Right lung (tissue), 10 donors: ENCODE measurements at places on chromosomes 7 and 10. TPM values are rescaled to one million over a fixed set of nuclear protein-coding genes. Genes with fewer than 3 reads are reported as not detected.

DNA sequence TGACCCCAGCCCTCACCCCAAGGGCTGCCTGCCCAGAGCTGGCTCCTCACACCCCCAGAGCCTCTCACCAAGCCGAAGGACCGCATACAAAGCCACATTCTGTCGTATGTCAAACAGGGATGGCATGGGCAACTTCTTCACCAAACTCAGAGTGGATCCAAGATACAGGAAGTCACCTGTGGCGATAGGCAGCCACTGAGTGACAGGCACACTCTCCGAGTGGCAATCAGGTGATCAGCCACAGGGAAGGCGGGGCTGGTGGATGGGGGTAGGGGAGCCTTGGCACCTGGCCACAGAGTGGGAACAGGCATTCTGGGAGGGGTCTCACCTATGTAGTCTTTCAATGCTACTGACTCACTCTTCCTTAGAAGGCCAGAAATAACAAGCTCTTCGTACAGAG lies 7.1 kb upstream of the ASB10 start:
- no peak for DNase-seq

GRCh38 chr10:63173468-63174232 lies 40.5 kb downstream of the NRBF2 start:
- DNase-seq = no peak

DNA sequence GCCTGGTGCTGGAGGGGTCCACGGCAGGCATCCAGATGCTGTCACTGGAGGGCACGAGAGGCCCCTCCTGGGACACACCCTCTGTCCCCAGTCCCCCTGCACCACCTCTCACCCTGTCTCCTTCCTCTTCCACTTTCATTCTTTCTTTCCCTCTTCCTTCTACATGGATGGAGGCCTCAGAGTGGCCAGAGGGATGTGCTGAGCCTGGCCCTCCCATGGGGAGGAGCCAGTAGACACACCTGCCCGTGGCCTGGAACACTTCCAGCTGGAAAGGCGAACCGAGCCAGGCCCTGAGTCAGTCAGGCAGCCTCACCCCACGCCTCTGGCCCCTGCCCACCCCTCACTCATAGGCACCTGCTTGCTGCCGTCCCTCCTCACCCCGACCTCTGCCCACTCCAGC lies 55.9 kb upstream of the MXI1 start:
- DNase-seq = peak; percentile 32

- no peak for DNase-seq
These were observed 73.0 kb upstream of the CTTNBP2 start for GRCh38 chr7:117946151-117946633.

DNA sequence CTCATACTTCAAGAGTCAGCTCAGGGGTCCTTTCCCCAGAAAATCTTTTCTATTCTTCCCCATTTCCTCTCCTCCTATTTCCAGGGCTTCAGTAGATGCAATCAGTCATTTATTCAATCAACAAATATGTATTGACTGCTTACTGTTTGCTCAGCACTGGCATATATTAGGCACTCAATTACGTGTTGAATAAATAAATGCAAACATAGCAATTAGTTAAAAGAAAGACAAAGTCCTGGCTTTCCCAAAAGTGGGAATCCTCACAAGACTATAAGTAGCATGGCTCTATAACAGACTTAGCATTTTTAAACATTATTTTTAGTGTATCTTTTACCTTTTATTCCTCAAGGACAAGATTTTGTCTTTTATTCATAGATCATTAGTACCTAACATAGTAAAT lies 111.6 kb downstream of the CHCHD3 start:
- DNase-seq = no peak

GRCh38 chr7:155230169-155230593 lies 67.5 kb upstream of the INSIG1 start:
- DNase-seq = no peak

DNA sequence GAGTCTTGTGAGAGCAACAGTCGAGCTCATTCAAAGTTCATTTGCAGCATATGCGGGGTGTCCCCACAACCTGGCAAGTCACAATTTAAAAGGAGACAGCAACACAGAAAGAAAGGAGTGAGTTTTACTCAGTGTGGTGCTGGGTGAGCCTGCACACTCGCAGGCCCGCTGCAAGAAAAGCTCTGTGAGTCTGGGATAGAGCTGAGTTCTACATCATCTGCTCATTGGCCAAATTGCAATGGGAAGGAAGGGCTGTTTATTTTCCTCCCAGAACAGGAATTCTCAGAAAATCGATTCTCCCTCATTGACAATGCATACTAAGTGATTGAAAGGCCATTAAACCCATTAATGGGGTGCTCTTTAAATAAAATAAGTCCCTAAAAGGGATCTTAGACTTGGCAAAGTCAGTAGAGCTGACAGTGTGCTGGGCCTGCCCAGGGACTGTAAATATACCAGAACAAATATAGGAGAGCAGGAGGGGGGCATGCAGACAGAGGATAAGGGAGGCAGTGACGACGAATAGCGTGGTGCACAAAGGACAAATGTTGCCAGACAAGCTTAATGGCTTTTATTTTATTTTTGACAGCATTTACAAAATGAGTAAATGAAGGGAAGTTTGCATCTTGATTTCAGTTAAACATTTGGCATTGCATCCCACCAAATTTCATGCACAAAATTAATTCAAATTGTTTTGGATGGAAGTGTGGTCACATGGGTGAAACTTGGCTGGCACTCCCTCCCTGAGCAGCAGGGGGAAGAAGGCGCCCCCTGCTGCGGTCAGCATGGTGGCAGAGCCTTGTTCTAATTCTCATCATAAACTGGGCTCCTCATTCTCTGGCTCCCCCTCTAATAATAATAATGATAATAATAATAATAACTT lies 215.7 kb downstream of the SNX10 start:
- no peak for DNase-seq

DNA sequence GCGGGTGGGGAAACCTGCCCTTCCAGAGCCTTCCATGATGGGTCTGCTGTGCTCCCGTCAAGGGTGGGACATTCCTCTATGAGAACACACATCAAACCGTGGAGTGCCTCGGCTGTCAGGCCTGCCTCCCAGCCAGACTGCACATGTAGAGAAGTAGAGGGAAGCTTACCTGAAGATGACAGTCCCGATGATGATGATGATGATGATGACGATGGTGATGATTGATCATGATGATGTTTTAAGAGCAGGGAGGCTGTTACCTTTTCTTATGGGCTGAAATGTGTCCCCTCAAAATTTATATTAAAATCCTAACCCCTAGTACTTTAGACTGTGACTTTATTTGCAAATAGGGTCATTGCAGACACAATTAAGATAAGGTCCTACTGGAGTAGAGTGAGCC lies 76.1 kb upstream of the ANLN start:
- no peak for DNase-seq

- DNase-seq = no peak
These were observed 15.9 kb downstream of the GSTO2 start for GRCh38 chr10:104284846-104285245.

DNA sequence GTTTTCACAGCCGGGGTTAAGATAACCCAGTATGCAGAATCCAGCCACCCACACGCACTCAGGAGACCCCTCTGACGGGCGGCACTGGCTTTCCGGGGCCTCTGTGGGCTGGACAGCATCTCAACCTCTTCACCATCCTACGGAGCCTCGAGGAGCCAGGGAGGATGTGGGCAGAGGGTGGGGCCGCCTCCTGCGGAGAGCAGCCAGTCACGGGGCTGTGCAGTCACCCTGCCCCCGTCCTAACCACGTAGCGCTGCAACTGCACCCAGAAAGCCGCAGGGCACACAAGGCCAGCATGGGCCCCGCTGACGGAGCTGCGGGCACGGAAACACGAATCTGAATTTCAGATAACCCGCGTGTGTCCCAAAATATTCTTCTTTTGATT lies 270.3 kb downstream of the ELFN1 start:
- DNase-seq = no peak

GRCh38 chr10:67114945-67115344 lies 189.1 kb downstream of the LRRTM3 start:
- no peak for DNase-seq

DNA sequence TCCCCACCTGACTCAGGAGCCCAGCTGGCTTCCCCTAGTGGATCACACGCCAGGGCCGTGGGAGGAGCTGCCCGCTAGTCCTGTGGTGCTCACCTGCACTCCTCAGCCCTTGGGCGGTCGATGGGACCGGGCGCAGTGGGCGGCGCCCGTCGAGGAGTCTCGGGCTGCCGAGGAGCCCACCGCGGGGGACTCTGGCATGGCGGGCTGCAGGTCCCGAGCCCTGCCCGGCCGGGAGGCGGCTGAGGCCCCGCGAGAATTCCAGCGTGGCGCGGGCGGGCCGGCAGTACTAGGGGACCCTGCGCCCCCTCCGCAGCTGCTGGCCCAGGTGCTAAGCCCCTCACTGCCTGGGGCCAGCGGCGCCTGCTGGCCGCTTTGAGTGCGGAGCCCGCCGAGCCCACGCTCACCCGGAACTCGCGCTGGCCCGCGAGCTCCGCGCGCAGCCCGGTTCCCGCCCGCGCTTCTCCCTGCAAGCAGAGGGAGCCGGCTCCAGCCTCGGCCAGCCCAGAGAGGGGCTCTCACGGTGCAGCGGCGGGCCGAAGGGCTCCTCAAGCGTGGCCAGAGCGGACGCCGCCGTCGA lies 367.9 kb downstream of the TYW1 start:
- DNase-seq = no peak

GRCh38 chr7:80733333-80733915 lies 95.0 kb downstream of the CD36 start:
- DNase-seq = no peak

GRCh38 chr7:90660819-90661218 lies 64.7 kb downstream of the CDK14 start:
- no peak for DNase-seq

MRPS17 gene
- polyA plus RNA-seq = 14.6 TPM

PRLHR gene
- polyA plus RNA-seq = not detected

BZW2 gene
- 76.4 TPM for polyA plus RNA-seq
